NCI-H2029 treated with DMSO at 0.1 percent for 48 hours (cell line): ENCODE measurements at places on chromosomes 2 and 18.

DNA sequence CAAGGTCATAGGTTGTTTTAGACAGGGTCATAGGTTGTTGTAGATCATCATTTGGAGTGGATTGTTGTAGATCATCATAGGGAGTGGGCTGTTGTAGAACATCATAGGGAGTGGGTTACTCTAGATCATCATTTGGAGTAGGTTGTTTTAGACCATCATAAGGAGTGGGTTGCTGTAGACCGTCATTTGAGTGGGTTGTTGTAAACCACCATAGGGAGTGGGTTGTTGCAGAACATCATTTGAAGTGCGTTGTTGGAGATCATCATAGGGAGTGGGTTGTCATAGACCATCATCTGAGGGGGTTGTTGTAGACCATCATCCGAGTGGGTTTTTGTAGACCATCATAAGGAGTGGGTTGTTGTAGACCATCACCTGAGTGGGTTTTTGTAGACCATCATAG is 9.5 kb upstream of the TRPM8 start:
- DNase-seq: no peak

- DNase-seq: peak; percentile 26
Measured at GRCh38 chr2:158667586-158667985, 127.5 kb upstream of the DAPL1 start.

DNA sequence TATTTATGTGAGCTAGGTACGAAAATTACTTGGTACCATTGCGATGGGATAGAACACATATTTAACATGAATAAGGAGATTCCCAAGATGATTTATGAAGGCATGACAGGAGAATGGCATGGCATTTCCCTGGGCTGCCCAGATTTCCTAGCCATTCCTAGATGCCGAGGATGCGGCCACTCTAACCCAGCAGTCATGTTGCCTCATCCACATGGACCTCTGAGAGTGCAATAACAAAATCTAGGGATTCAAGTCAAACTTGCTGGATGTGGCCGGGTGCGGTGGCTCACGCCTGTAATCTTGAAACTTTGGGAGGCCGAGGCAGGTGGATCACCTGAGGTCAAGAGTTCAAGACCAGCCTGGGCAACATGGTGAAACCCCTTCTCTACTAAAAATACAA is 110.8 kb upstream of the ARL4C start:
- no peak for DNase-seq

GRCh38 chr2:152950126-152950525 is 231.7 kb downstream of the ARL6IP6 start:
- no peak for DNase-seq
